ENCODE measurements at places on chromosomes 6 and 20.

- peak; percentile 53 for DNase-seq
Observed at GRCh38 chr20:33689973-33690372, 3.8 kb upstream of the E2F1 start.

GRCh38 chr6:11486959-11487358 lies 50.6 kb upstream of the TMEM170B start:
- DNase-seq, result no peak

GRCh38 chr6:111718990-111719389 lies 113.3 kb upstream of the TRAF3IP2 start:
- DNase-seq, result no peak

- DNase-seq, result no peak
Observed at GRCh38 chr6:5866547-5867051, 140.1 kb downstream of the NRN1 start.

GRCh38 chr20:46357030-46357514 lies 48.8 kb upstream of the CDH22 start:
- no peak for DNase-seq

DNA sequence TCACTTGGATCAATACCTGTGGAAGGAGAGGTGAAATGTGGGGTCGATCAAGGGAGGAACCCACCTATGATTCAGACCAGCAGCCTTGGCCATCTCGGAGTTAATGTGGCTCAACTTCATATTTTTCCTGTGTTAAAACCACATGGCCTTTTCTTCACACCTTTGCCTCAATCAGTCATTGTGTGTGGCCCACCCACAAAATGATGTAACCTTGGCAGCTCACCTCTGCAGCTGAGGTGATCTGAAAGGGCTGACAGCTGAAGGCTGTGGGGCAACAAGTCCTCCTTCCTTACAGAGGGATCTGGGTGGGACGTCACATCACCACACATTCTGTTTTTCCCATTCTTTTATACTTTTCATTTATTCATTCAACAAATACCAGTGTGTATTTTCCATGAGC lies 357.1 kb upstream of the HSF2 start:
- no peak for DNase-seq
